Muscle of leg (tissue), 16 donors: ENCODE measurements at places on chromosomes 13 and 19. TPM values are rescaled to one million over a fixed set of nuclear protein-coding genes. Genes with fewer than 3 reads are reported as not detected.
A peak's percentile ranks its signal among the peaks of the same experiment; 100 is the strongest.

Gene ARHGEF1
- total RNA-seq: 17.2 TPM

Gene ZIC5
- total RNA-seq: not detected

Gene MRI1
- total RNA-seq: 25.8 TPM

Gene PLPPR3
- 0.35 TPM for total RNA-seq

Gene SPINT2
- 2.6 TPM for total RNA-seq

Gene PBX4
- 1.5 TPM for total RNA-seq

Gene F2RL3
- total RNA-seq: 0.31 TPM

Gene EFNA2
- 1.1 TPM for total RNA-seq

Gene CPAMD8
- total RNA-seq: 3.2 TPM

Gene ADGRE3
- total RNA-seq: 0.04 TPM

Gene TPTE2
- 0.09 TPM for total RNA-seq

Gene SUGT1
- 33.6 TPM for total RNA-seq

GRCh38 chr13:75372517-75372916, 109.5 kb downstream of the TBC1D4 start:
- peak; percentile 82 for DNase-seq

DNA sequence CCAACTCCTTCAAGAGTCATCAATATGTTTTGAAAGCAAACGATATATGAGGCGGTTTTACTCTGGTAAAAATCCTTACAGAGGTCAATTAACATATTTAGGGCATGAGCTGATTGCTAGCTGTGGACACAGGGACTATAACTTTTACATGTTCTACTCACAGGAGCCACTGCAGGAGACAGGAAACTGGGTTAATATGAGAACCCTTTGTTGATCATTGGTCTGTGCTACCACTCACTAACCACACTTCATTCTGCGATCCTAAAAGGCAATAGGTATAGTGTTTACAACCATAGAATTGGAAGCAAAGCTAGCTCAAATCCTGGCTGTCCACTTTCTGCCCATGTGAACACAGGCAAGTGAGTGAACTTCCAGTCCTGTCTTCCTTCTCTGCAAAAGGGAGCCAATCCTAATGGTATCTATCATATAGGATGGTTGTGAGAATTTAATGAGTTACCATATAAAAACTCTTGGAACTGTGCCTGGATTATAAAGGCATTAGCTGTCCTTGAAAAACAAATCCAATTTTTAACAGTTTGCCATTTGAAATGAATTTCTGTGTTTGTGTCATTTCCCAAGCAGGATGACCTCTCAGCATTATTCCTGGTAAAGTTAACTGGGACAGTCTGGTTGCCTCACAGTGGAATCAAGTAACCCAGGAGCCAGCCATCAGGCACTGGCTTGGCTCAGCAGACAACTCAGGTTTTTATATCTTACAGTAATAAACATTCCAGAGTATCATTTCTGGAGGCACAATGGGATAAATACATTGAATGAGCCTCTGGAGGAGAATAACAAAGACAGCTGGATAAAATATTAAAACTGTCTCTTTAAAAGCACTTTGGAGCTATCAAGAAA, 29.8 kb upstream of the RAP2A start:
- peak; percentile 51 for DNase-seq

DNA sequence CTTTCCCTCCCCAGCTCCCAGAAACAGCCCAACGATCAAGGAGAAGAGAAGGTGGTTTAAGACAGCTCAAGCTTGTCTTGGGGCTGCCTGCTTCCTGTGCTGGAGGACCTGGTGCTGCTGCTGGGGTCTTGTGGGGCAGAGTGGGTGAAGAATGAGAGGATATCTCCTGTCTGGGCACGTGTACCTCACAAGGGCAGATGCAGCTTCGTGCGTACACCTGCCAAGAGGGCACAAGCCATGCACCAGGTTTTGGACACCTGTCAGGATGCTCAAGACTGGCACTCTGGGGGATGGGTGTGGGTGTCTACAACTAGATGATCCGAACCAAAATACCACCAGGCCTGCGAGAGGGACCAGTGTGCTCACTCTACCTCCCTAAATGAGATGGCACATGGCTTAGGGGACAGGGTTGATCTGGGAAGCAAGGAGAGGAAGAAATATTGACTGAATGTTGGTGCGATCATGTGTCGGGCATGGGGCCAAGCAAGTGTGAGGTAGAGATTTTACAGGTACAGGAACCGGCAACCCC, 2.2 kb downstream of the CBY2 start:
- no peak for DNase-seq

- no peak for DNase-seq
These were observed 1.7 kb downstream of the GAPDHS start for GRCh38 chr19:35534803-35535480.

GRCh38 chr13:59873856-59874255, 289.9 kb downstream of the DIAPH3 start:
- DNase-seq: no peak

GRCh38 chr13:93233997-93234416, 7.4 kb downstream of the GPC6 start:
- DNase-seq: no peak

DNA sequence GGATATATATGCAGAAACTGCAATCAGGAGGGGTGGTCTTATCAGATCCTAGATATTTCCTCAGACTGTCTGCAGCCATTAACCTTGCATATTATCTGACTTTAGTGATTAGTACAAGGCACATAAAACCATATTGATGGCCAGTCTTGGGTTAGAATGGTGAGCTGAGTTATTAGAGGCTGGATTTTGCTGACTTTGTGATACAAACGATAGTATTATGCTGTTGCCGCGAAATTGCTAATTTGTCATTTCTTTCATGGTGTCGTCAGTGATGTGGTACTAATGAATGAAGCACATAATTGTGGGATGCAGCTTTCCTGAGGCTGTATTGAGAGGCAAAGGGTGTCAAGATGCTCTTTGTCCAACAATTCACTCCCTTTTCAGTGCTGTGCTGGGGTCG, 172.5 kb downstream of the TEX29 start:
- DNase-seq: no peak

- DNase-seq: peak; percentile 64
These were observed 70.6 kb downstream of the ATP11A start for GRCh38 chr13:112760435-112760834.
